ENCODE measurements at places on chromosomes 1 and 21.

DNA sequence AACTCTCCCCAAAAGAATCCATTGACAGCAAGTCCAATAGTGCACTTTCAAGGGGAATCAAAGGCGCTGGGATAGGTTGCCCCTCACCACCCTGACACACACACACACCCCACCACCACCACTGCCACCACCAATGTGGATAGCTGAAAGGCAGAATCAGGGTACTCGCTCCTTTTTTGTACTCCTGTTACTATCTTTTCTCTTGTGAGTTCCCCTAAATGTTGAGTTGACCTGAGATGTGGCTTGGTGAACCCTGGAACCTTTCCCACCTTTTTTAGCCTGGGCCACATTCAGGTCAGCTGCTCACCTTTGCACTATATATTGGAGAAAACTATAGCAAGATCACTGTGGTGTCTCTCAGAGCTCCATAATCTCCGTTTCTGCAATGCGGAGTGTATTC is 3.9 kb downstream of the S100A8 start:
- no peak overlapping the region for H3K4me3 ChIP-seq
- no peak for DNase-seq
- no peaks in the 10 kb centered on the region for H3K36me3 ChIP-seq
- H3K27me3 ChIP-seq: no peaks in the 10 kb centered on the region

- no peak for DNase-seq
- no peaks in the 10 kb centered on the region for H3K4me1 ChIP-seq
- H3K27me3 ChIP-seq: no peaks in the 10 kb centered on the region
- H3K4me3 ChIP-seq: no peak overlapping the region
Measured at GRCh38 chr1:218516526-218516925, 171.4 kb downstream of the TGFB2 start.

DNA sequence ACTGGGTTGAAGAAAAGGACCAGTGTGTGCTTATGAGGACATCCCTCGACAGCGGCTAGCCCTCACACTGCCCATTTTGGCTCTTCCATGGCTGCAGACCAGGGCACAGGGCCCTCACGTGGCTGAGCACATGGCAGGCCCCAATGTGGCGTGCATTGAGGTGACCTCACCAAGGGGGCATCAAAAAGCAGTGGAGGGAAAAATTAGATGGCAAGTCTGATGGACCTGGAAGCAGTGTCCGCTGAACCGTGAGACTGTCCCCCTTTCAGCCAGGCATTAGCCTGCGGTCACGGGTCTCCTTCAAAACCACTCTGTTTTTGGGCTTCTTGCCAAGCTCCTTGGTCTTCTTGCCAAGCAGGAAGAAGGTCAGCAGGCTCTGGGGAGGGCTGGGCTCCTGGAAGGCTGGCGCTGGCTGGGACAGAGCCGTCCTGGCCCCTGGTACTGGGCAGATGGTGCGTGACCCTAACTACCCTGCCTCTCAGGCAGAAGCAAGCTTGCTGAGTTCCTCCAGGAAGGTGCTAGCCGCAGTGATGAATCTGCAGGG is 30.8 kb downstream of the TRIM67 start:
- peak; percentile 38 for DNase-seq
- peaks cover 9% of the 10 kb centered on the region for H3K27me3 ChIP-seq
- peaks cover 4% of the 10 kb centered on the region for H3K4me1 ChIP-seq

DNA sequence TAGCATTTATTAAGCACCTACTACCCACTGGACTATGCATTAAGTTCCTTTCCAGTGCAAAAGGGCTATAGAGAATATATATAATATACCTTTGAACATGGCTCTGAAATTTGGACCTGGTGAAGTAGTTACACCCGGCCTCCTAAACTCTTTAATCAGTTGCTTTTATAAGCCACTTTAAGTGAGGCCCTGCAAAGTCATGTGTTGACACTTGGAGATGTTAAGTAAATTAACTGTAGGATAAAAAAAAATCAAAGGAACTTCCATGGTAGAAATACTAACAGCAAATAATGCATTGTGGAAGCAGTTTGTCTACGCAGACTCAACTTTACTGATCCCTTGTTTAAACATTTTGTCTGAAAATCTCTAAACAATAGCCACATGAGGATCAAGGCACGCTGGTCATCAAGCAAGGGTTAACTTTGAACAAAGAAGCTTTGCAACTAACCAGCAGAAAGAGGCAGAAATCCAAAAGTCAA is 283.9 kb downstream of the VAV3 start:
- no peak overlapping the region for H3K27ac ChIP-seq
- DNase-seq: no peak
- H3K36me3 ChIP-seq: no peaks in the 10 kb centered on the region
- no peaks in the 10 kb centered on the region for H3K4me1 ChIP-seq
- H3K4me3 ChIP-seq: no peak overlapping the region

DNA sequence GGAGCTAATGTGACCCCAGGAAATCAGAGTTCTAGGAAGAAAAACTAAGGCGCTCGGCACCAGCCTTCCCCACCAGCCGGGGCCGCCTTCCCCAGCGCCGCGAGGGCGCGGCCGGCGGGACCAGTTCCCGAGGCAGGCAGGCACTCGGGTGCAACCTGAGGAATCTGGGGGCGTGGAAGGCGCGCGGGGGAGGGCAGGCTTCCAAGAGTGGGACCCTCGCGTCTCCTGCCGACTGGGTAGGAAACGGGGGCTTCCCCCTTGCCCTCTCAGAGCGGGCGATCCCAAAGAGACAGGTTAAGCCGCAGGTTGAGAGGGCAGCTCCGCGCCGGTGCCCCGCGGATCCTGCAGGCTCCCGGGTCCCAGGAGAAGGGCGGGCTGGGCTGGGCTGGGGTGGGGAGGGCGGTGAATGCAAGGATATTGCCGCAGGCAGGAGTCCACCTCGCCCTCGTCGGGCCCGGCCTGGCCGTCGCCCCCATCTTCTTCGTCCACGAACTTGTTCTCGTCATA is 431 bp downstream of the ARPC5 start:
- H3K4me3 ChIP-seq: peak overlapping the region; percentile 90
- peaks cover 17% of the 10 kb centered on the region for H3K36me3 ChIP-seq
- no peak for DNase-seq
- peaks cover 22% of the 10 kb centered on the region for H3K4me1 ChIP-seq
- no peaks in the 10 kb centered on the region for H3K27me3 ChIP-seq

DNA sequence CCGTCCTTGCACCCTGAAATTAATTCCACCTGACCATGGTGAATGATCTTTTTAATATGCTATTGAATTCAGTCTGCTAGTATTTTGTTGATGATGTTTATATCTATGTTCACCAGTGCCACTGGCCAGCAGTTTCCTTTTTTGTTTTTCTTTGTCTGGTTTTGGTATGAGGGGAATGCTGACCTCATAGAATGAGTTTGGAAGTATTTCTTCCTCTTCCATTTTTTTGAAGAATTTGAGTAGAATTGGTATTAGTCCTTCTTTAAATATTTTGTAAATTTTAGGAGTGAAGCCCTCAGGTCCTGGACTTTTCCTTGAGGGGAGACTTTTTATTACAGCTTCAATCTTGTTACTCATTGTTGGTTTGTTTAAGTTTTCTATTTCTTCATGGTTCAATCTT is 231.6 kb downstream of the MRPL39 start:
- peak; percentile 61 for DNase-seq
- H3K4me3 ChIP-seq: no peak overlapping the region
- no peaks in the 10 kb centered on the region for H3K27me3 ChIP-seq
- peaks cover 6% of the 10 kb centered on the region for H3K4me1 ChIP-seq
- no peaks in the 10 kb centered on the region for H3K36me3 ChIP-seq

GRCh38 chr1:199859491-199859933 is 168.0 kb upstream of the NR5A2 start:
- DNase-seq: peak; percentile 47
- no peak overlapping the region for H3K4me3 ChIP-seq
- H3K36me3 ChIP-seq: no peaks in the 10 kb centered on the region
- H3K27me3 ChIP-seq: no peaks in the 10 kb centered on the region
- H3K4me1 ChIP-seq: peaks cover 22% of the 10 kb centered on the region

DNA sequence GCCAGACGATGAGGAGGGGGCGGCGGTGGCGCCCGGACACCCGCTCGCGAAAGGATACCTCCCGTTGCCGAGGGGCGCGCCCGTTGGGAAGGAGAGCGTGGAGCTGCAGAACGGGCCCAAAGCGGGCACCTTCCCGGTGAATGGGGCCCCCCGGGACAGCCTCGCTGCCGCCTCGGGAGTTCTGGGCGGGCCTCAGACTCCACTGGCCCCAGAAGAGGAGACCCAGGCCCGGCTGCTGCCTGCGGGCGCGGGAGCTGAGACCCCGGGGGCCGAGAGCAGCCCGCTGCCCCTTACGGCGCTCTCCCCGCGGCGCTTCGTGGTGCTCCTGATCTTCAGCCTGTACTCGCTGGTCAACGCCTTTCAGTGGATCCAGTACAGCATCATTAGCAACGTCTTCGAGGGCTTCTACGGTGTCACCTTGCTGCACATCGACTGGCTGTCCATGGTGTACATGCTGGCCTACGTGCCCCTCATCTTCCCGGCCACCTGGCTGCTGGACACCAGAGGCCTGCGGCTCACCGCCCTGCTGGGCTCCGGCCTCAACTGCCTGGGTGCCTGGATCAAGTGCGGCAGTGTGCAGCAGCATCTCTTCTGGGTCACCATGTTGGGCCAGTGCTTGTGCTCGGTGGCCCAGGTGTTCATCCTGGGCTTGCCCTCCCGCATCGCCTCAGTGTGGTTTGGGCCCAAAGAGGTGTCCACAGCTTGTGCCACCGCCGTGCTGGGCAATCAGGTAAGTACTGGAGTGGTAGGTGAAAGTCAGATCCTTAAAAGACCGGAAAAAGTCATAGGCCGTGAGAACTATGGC is 588 bp downstream of the FLVCR1 start:
- peaks cover 24% of the 10 kb centered on the region for H3K4me1 ChIP-seq
- no peaks in the 10 kb centered on the region for H3K27me3 ChIP-seq
- no peaks in the 10 kb centered on the region for H3K36me3 ChIP-seq
- peak; percentile 42 for DNase-seq
- peak overlapping the region; percentile 65 for H3K27ac ChIP-seq

GRCh38 chr1:51957618-51958017 is 32.9 kb downstream of the RAB3B start:
- no peak for DNase-seq
- H3K4me3 ChIP-seq: no peak overlapping the region
- no peaks in the 10 kb centered on the region for H3K27me3 ChIP-seq
- peaks cover under 1% of the 10 kb centered on the region for H3K4me1 ChIP-seq

DNA sequence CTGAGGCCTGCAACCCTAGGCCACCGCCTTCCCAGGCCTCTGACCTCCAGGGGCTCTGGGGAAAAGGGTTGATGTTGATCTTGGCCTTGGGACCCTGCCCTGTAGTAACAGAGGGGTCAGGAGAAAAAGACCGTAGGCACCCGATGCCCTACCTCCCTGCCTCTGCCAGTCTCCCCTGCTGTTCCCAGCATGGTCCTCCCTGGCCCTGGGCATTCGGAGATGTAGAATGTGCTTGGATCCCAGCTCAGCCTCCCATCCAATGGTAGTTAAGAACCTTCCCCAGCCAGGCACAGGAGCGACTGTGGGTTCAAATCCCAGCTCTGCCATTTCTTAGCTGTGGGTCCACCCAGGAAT is 72.0 kb upstream of the TARDBP start:
- no peak overlapping the region for H3K4me3 ChIP-seq
- peaks cover 12% of the 10 kb centered on the region for H3K4me1 ChIP-seq
- H3K27me3 ChIP-seq: peaks cover 19% of the 10 kb centered on the region

GRCh38 chr1:243271996-243272395 is 16.2 kb downstream of the SDCCAG8 start:
- H3K27ac ChIP-seq: peak overlapping the region; percentile 60
- peaks cover 19% of the 10 kb centered on the region for H3K36me3 ChIP-seq
- peak; percentile 65 for DNase-seq
- peaks cover 54% of the 10 kb centered on the region for H3K4me1 ChIP-seq

DNA sequence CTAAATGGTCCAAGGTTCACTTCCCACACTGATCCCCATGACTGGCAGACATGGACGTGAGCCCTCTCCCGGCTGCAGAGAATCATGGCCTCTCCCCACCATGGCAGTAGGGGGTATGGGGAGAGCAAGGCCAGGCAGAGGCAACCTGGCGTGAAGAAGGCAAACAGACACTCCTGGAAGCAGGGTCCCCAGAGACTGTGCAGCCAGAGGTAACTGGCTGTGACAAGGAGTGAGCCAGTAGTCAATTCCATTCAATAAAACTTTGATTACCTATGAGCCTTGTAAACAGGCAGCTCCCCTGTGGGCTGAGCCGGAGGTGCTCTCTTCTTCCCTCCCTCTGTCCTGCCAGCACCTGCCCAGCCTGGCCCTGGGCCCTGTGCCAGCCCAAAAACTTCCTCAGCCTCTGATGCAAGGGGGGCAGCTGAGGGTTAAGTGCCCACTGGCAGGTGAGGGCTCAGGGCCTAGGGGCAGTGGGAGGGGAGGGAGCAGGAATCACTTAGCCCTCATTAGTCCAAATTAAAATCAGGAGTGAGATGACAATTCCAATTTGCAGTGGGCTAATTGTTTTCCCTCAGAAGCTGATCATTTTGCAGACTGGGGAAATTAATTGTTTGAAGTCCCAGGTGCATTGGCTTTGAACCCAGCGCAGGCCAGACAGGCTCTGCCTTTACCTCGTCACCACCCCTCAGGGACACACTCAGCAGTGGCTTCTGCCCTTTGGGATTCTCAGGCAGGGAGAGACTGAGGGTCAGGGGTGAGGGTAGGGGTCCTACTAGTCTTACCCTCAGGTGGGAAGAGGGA is 35.6 kb downstream of the LRRN2 start:
- H3K27me3 ChIP-seq: peaks cover 24% of the 10 kb centered on the region
- DNase-seq: no peak
- no peak overlapping the region for H3K4me3 ChIP-seq
- H3K27ac ChIP-seq: no peak overlapping the region

DNA sequence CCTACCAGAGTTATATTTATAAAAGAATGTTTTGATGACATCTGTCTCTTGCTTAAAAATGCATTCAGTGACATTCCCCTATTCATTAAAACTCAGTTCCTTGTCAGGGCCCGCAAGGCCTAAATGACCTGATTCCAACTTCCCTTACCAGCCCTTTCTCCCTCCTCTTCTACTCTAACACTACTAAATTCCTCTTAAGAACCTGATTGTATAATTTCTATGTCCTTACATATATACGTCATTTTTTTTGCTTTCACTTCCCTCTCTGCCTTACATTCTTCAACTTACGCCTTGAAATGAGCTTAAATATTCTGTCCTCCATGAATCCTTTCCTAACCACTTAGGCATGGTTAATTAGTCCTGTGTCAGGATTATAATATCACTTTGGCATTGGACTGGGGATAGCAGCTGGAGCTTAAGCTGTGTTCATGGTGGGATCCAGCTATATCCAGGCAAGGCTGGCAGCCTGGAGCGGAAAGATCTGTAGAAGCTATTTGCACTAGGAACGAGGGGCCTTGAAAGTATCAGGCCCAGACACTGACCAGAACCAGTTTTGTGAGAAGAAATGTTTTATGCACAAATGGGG is 360.2 kb upstream of the PTBP2 start:
- no peaks in the 10 kb centered on the region for H3K27me3 ChIP-seq
- H3K36me3 ChIP-seq: no peaks in the 10 kb centered on the region
- no peak for DNase-seq
- H3K4me3 ChIP-seq: no peak overlapping the region

- peaks cover 8% of the 10 kb centered on the region for H3K36me3 ChIP-seq
- no peaks in the 10 kb centered on the region for H3K27me3 ChIP-seq
- no peak for DNase-seq
- H3K4me3 ChIP-seq: no peak overlapping the region
- no peaks in the 10 kb centered on the region for H3K4me1 ChIP-seq
Measured at GRCh38 chr1:32627596-32628162, 22.7 kb downstream of the ZBTB8OS start.

All from astrocyte (in vitro differentiated cells and primary cell).